Right ventricle myocardium superior (tissue), 1 donor: ENCODE measurements at places on chromosomes 7 and 10. TPM values are rescaled to one million over a fixed set of nuclear protein-coding genes. Genes with fewer than 3 reads are reported as not detected.

- no peak for DNase-seq
Observed at GRCh38 chr7:112509402-112509801, 28.6 kb downstream of the LSMEM1 start.

DNA sequence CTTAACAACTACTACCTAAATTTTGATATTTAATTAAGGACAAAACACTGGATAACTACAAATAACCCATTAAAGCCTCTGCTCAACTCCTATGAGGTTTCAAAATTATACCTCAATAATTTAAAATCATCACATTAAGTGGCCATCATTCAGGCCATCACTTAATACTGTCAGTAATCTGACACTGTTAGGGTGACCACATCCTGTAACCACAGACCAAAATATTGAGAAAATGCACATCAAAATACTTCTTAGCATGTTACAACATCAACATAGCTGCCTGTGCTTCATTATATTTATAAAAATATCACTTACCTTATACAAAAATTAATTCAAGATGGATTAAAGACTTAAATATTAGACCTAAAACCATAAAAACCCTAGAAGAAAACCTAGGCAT lies 23.3 kb downstream of the SEM1 start:
- DNase-seq: no peak

- no peak for DNase-seq
Observed at GRCh38 chr7:54189330-54189729, 352.8 kb upstream of the VSTM2A start.

GRCh38 chr10:121928528-121928884 lies 675 bp upstream of the ATE1 start:
- peak; percentile 59 for DNase-seq

DNA sequence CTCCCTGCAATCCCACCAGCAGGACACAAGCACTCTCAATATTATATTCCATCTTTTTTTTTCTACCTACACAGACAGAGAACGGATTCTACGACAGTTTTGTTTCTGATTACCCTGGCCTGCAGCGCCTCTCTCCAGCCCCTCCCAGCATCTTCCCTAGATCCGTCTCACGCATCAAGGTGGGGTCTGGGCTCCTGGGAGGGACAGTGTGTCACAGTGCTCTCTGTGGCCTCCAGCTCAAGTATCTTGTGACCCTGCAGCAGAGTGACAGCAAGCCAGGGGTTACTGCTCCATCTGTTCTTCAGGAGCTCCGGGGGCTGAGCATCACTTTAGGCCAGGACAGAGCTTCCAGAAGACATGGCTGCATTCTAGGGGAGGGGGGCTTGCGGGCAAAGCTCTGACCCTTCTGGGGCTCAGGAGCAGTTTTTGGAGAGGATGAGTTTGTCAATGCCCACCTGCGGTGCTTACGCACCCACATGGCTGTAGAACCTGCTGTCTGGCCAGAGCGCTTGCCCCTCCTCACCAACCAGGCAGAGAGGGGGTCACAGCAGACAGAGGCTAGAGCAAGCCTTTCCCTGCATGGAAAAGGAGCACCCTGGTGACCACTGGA lies 22.6 kb downstream of the MYO1G start:
- DNase-seq: no peak

GRCh38 chr7:891291-891690 lies 14.9 kb downstream of the GET4 start:
- no peak for DNase-seq

The OR2A1 gene
- total RNA-seq: not detected

The SPACDR gene
- total RNA-seq: 0.81 TPM

The TRIM50 gene
- total RNA-seq: 0.51 TPM

The HOXA1 gene
- total RNA-seq: 0.13 TPM
